NCI-H1105 (cell line): ENCODE measurements at places on chromosomes 5 and 9.

DNA sequence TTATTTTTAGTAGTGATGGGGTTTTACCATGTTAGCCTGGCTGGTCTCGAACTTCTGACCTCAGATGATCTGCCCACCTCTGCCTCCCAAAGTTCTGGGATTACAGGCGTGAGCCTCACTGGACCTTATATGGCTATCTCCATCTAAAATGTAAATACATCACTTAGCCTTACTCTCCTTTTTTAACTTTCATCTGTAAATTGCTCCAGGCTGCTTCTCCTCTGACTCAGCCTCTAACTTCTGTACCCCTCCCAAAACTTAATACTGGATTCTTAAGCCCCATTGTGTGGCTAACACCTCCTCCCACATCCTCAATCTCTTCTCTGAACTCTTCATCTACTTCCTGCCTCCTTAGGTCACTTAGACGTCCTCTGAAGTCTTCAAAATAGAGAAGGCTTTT is 4.0 kb downstream of the SNX30 start:
- DNase-seq = no peak

DNA sequence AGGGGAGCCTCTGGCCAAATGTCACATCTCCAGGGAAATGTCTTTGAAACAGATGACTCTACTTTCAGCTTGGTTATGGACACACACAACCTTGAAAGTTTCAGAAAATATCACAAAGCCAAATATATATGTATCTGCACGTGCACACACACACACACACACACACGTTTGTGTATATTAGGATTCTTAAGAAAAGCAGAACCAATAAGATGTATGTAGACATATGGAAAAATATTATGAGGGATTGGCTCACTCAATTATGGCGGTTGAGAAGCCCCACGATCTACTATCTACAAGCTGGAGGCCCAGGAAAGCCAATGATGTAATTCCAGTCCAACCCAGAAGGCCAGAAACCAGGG is 194.9 kb downstream of the PALM2AKAP2 start:
- no peak for DNase-seq

DNA sequence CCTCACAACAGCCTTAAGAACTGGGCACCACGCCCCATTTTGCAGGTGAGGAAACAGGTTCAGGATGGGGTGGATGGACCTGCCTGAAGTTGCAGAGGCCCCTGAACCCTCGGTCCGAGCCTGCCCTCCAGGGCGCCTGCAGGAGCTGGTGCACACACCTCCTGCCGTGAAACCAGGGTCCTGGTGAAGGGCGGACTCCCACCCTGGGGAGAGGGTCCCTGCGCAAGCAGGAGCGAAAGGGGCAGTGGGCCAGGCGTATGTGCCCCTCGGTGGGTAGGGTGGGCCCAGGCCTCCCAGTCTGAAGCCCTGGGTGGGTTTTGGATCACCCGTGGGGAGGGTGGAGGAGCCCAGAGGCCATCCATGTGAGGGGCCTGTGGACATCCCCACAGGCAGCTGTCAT is 37.9 kb downstream of the HK3 start:
- no peak for DNase-seq

DNA sequence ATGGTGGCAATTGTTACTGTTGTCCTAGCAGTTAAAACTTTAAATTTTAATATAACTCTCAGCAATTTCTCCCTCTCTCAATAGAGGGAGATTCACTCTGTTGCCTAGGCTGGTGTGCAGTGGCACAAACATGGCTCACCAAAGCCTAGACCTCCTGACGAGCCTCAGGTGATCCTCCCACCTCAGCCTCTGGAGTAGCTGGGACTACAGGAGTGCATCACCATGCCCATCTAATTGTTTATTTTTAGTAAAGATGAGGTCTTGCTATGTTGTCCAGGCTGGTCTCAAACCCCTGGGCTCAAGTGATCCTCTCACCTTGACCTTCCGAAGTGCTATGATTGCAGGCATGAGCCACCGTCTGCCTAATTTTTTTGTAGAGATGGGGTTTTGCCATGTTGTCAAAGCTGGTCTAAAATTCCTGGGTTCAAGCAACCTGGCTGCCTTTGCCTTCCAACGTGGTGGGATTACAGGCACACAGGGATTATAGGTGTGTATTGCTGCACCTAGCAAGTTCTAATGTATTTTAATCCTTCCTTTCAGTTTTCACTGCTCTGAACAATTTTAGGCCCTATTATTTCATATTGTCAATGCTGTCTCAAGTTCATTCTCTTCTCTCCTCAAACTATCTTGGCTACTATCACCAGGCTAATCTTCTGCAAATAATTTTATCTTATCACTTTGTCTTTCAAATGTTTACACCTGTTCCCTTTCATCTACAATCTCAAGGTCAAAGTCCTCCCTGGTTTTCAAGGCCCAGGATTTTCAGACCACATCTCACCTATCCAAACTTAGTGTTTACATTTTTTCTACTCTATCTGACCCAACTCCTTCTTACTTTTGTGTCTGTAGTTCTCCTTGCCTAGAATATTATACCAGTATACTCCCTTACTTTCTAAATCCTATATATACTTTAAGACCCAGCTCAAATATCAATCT is 18.9 kb downstream of the ALDH1A1 start:
- DNase-seq = no peak

DNA sequence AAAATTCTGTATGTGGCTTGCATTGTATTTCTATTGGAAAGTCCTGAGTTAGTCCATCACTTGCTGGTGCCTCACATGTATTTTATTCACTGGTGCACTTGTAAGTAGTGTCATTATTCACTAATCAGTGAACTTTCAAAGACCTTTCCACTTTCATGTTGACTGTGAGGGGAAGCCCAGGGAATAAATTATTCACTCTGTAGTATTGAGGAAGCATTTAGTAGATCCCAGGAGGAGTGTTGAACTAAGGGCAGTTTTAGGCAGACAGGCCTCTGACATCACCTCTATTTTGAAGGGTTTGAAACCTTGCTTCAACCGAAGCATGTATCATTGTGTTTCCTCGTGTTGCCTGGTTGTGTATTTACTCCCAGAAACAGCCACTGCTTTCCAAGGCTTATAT is 705.4 kb upstream of the RIOK2 start:
- no peak for DNase-seq

- DNase-seq = no peak
These were observed 271.5 kb downstream of the ADGRV1 start for GRCh38 chr5:90830058-90830457.

DNA sequence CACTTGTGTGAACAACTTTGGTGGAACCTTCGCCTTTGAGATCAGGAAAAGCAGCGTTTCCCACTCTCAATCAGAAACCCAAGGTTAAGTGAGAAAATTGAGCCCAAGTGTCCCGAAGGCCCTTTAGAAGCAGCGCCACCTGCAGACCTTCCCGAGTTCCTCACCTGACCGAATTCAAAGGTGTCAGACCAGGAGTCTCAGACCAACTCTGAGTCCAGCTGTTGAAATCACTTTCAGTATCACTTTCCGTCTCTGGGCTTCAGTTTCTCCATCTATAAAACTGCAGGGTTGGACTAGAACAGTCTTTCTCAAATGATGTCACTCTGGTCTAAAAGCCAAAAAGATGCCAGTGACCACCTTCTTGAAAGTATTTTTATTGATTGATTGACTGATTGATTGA is 31.7 kb upstream of the GRHPR start:
- DNase-seq = no peak

DNA sequence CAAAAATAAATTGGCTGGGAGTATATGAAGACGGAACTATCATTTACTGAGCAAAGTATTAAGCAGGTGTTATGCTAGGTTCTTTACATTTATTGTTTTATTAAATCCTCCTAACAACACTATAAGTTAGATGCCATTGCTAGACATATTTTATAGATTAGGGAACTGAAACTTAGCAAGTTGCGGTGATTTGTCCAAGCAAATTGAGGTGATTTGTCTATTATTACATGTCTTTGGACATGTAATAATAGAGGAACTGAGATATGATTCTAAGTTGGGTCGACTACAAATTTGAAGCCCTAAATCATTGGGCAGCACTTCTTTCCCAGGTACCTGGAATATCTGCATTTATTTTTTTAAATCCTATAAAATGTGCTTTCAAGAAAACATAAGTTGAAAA is 429.9 kb downstream of the GABRG2 start:
- DNase-seq = no peak
